OCI-M1 (cell line): ENCODE measurements at places on chromosomes 6 and 20.

DNA sequence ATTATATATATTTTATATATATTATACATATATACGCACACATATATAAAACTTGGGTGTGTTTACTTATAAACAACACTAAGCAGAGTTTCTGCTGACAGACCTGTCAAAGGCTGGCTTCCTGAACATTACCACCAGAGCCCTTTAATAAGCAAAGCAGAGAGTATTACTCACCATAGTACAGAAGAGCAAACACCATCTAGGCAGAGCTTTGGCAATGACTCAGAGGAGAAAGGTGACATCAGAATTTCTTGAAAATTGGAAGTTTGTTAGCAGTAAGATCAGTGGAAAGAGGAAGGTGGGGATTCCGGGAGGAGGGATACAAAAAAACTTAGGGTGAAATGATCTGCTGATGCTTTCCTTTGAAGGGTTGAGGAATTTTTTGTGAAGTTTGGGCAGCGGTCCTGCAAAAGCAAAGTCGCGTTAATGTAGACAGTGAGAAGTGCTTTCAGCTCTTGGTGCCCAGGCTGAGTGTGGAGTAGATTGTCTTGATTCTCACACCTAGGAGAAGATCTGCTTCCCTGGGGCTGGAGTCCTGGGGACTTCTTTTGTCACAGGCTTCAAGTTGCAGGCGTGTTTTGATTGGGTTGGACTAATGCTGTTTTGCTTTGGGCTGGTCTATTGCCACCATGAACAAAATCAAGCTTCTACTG lies 109.6 kb upstream of the BACH2 start:
- DNase-seq = peak; percentile 44

GRCh38 chr20:63056236-63057170 lies 49.7 kb upstream of the BHLHE23 start:
- peak; percentile 37 for DNase-seq

GRCh38 chr20:61516346-61517208 lies 264.5 kb downstream of the CDH4 start:
- DNase-seq = no peak

- DNase-seq = peak; percentile 76
Observed at GRCh38 chr20:63978319-63979228, 868 bp downstream of the SAMD10 start.

DNA sequence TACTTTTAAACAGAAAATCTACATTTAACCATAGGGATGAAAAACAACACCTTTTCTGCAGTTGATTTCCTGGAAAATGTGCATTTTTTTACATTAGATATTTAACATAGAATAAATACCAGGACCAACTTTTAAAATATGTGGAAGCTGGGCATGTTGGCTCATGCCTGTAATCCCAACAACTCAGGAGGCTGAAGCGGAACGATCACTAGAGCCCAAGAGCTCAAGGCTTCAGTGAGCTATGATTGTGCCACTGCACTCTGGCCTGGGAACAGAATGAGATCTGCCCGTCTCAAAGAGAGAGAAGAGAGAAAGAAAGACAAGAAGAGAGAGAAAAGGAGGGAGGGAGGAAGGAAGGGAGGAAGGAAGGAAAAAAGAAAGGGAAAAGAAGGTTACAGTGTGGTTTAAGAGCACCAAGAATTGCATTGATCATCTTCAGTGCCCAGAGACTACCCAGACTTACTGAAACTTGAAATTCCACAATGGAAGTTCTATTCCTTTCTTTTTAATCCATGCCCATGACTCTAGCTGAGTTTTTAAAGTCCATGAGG lies 189.4 kb upstream of the ARID1B start:
- no peak for DNase-seq

DNA sequence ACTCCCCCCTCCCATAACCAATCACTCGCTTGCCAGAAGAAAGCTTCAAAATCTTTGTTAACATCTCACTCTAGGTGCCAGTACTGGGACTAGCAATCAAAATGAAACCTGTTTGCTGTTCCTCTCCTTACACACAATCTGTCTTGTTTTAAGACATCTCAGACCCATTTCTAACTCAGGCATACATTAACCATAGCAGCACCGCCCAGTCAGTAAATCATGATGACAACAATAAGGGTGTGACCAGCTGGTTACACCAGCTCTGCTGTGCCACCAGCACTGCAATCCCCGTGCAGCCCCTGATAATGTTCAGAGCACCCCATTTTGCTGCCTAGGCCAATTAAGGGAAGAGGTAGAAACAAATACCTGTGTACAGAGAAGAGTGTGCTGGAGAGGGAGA lies 185.2 kb upstream of the TAB2 start:
- peak; percentile 13 for DNase-seq

DNA sequence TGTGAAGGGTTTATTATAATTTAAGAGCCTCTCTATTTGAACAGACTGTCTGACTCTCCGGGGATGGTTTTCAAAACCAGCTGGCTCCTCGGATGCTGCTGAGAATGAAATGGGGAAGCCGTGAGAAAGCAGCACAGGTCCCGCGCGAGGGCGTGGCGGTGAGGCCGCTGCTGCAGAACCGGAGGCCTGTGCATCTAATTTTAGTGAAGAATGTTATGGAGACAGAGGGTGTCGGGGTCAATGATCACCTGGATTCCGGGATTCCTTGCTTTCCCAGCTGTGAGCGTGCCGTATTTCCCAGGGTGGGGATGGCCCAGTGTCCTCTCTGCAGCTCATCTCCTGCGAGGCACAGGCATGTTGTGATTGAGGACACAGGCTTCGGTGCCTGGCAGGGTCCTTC lies 348.0 kb downstream of the CDH4 start:
- DNase-seq = no peak

- no peak for DNase-seq
Observed at GRCh38 chr20:50991076-50991475, 31.8 kb downstream of the KCNG1 start.

DNA sequence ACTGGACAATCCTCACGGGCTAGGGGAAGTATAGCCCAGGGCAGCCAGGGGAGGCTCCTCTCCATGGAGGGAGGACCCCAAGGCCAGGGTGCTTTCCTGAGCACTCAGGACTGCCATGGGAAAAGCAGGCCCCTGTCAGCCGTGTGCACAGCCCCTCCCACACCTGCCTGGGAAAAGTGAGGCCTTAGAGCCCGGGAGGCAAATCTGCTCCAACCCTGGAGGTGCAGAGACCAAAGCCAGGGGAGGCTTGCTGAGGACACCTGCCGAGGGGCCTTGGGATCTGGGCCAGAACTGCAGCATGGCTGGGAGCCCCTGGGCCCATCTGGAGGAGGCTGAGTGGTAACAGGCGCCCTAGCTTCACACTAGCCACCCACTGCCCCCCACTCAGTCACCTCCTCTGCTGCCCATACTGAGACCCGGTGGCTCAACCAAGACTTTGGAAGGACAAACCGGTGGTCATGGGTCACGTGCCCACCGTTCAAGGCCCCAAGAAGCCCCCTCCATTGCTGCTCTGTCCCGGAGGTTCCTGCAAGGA lies 55.2 kb downstream of the YTHDF1 start:
- no peak for DNase-seq

DNA sequence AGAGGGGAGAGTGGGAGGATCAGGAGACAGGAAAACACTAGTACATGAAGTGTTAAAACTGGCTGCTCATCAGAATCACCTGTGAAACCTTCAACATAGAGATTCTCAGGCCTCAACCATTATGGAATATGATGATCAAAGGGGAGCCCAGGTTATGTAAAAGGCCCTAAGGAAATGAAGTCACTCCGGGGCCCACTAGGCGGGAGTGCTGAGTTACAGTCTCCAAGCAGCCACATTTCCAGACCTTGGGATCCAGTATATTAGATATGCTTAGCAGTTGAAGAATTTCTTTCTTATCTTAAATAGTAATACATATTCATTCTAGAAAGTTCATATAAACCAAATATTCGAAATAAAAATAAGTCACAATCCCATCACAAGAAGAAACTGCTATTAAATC lies 476.3 kb downstream of the PRKN start:
- DNase-seq = peak; percentile 17

GRCh38 chr6:11586536-11586935 lies 49.0 kb downstream of the TMEM170B start:
- DNase-seq = no peak

DNA sequence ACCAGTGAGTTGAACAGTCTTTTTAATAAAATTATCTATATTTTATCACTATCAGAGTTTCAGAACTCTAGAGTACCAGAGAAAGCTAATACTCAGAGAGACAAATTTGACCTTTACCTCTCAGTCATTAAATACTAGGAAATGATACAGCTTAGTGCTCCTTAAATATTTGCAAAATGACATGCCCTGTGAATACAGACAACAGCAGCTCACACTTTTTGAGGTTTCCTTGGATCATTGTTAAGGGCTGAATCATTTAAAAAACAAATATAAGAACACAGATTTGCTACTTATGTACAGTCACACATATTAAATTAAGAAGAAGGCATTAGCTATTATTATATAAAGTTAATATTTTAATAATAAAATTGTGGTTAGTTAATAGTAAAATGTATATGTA lies 1158.7 kb upstream of the EYS start:
- DNase-seq = no peak

- DNase-seq = peak; percentile 55
Observed at GRCh38 chr6:53214172-53214571, 65.5 kb upstream of the GCM1 start.

DNA sequence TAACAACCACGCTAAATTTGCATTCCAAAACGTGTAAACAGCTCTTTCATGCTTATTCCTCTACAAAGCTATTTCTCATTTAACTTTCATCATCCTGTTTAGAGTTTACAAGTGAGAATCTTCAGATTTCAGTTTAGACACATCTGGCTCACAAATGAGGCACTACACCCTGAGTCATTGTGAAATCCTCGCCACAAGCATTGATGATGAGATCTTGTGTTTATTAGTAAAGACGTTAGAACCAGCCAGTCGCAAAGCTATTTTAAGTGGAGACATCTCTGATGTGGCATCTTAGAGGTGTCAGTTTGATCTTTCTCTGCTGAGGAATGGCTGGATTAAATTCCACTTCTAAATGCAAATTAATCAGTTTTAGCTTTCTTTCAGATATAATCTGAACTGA lies 8.3 kb upstream of the ISM1 start:
- DNase-seq = peak; percentile 41

GRCh38 chr6:133368664-133369063 lies 127.5 kb downstream of the EYA4 start:
- peak; percentile 28 for DNase-seq

DNA sequence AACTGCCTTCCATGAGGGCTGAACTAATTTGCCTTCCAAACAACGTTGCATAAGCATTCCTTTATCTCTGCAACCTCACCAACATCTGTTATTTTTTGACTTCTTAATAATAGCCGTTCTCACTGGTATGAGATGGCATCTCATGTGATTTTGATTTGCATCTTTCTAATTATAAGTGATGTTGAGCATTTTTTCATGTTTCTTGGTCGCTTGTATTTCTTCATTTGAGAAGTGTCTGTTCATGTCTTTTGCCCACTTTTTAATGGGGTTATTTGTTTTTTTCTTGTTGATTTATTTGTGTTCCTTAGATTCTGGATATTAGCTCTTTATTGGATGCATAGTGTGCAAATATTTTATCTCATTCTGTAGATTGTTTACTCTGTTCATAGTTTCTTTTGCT lies 46.4 kb downstream of the TNFAIP3 start:
- DNase-seq = no peak

- no peak for DNase-seq
Observed at GRCh38 chr20:47847884-47848485, 62.7 kb upstream of the SULF2 start.

GRCh38 chr6:15763837-15764236 lies 101.0 kb upstream of the DTNBP1 start:
- no peak for DNase-seq

DNA sequence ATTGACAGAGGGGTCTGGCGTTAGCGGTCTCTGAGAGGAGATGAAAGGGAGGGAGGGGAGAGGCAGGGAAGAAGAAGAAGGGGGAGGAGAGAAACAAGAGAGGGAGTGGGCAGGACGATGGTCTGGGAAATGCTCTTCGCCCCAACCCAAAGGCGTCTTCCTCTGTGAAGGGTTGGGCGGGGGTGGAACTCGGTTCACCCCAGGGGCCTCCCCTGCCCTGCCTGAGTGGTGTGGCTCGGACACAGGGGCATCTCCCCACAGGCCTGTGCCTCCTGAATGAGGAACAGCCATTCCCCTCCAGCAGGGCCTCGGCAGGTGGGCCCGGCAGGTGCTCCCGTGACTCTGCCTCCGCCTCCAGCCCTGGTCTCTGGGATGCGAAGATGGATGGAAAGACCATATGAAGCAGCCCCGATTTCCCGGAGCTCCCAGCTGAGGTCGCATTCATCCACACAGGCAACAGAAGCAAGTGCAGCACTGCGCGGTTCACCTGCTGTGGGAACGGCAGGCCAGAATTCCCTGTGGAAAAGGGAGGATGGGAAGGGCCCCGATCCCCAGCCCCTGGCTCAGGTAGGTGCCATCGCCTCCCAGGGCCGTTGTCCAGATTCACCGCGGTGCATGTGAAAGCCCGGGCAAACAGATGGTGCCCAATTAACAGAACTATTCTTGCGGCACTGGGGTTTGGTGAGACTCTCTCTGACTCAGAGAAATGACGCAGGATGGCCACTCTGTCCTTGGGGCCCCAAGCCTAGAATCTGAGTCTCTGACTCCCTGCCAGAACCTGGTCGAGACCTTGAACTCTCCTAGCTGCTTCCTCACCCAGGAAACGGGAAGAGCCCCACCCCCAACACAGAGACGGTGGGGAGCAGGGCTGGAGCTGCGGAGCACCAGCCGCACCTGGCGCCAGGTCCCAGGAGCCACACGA lies 29.4 kb upstream of the RPS6KA2 start:
- DNase-seq = no peak

GRCh38 chr6:71420693-71421328 lies 132.2 kb downstream of the OGFRL1 start:
- DNase-seq = no peak

- no peak for DNase-seq
Observed at GRCh38 chr6:128437685-128438084, 82.7 kb downstream of the PTPRK start.

DNA sequence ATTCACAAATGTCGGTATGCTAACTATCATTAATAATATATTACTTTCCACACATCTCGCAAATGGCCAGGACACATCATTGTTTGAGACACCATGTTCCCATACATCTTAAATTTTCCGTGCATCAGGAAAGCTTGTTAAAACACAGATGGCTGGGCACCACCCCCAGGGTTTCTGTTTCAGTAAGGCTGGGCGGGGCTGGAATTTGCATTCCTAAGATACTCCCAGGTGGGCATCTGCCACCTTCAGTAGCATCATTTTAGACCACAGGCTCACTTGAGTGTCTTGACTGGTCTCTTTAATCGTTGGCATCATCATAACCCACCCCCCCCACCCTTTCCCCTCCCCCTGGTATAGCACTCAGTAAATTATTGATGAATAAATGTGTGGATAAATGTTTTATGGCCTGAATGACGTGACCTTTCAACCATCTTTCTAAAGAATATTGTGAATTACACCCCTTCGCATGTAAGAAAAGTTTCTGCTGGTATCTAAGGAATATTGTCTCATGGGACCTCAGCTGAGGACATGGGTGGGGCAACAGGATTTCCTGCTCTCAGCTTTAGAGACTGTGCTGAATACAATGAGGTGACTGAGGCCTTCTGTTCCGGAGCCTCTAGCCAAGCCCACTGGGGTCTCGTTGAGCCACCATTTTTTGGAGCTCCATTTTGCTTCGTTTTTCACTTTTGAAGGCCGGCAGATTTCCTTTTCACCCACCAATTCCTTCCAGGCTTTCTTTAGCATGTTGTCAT lies 124.1 kb upstream of the NEDD9 start:
- no peak for DNase-seq
